ENCODE measurements at places on chromosomes 7 and 10. TPM values are rescaled to one million over a fixed set of nuclear protein-coding genes. Genes with fewer than 3 reads are reported as not detected.
A peak's percentile ranks its signal among the peaks of the same experiment; 100 is the strongest.

Gene HPSE2
- 3.7 TPM for polyA plus RNA-seq

Gene CYP2E1
- not detected for polyA plus RNA-seq

Gene AKR1D1
- 8.1 TPM for polyA plus RNA-seq

Gene ZMIZ1
- 32.4 TPM for polyA plus RNA-seq

- no peak for DNase-seq
- H3K27ac ChIP-seq = no peak overlapping the region
- no peaks in the 10 kb centered on the region for H3K27me3 ChIP-seq
- peaks cover 3% of the 10 kb centered on the region for H3K4me1 ChIP-seq
- H3K36me3 ChIP-seq = no peaks in the 10 kb centered on the region
Observed at GRCh38 chr7:139702811-139703486, 74.8 kb downstream of the HIPK2 start.

DNA sequence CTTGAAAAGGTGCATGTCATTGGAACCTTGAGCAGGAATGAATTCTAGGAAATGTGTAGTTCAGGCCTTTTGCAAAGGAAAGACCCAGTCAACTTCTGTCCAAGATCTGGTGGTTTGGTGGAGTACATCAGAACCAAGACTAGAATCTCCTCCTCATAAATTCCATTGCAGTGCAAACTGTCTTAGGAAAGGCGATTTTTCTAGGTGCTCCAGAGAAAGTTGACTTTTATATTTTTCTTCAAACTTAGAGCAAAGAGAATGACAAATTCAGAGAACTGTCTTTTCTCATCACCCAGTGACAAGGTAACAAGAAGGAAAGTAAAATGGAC lies 50.0 kb downstream of the PRTFDC1 start:
- H3K4me1 ChIP-seq = peaks cover 11% of the 10 kb centered on the region
- H3K4me3 ChIP-seq = no peak overlapping the region
- H3K27me3 ChIP-seq = no peaks in the 10 kb centered on the region
- no peak for DNase-seq
- peak overlapping the region; percentile 70 for H3K27ac ChIP-seq

GRCh38 chr10:132404169-132404880 lies 7.3 kb downstream of the PWWP2B start:
- no peaks in the 10 kb centered on the region for H3K27me3 ChIP-seq
- no peaks in the 10 kb centered on the region for H3K36me3 ChIP-seq
- H3K4me3 ChIP-seq = no peak overlapping the region
- DNase-seq = no peak
- H3K4me1 ChIP-seq = peaks cover 42% of the 10 kb centered on the region

GRCh38 chr7:45021604-45022296 lies 21.7 kb downstream of the CCM2 start:
- no peaks in the 10 kb centered on the region for H3K4me1 ChIP-seq
- no peak overlapping the region for H3K27ac ChIP-seq
- no peak for DNase-seq
- no peaks in the 10 kb centered on the region for H3K27me3 ChIP-seq
- no peaks in the 10 kb centered on the region for H3K36me3 ChIP-seq

GRCh38 chr7:27168265-27168947 lies 3.1 kb upstream of the HOXA9 start:
- no peak for DNase-seq
- peak overlapping the region; percentile 96 for H3K27ac ChIP-seq
- H3K4me1 ChIP-seq = peaks cover 17% of the 10 kb centered on the region
- no peaks in the 10 kb centered on the region for H3K36me3 ChIP-seq
- H3K27me3 ChIP-seq = peaks cover 100% of the 10 kb centered on the region

DNA sequence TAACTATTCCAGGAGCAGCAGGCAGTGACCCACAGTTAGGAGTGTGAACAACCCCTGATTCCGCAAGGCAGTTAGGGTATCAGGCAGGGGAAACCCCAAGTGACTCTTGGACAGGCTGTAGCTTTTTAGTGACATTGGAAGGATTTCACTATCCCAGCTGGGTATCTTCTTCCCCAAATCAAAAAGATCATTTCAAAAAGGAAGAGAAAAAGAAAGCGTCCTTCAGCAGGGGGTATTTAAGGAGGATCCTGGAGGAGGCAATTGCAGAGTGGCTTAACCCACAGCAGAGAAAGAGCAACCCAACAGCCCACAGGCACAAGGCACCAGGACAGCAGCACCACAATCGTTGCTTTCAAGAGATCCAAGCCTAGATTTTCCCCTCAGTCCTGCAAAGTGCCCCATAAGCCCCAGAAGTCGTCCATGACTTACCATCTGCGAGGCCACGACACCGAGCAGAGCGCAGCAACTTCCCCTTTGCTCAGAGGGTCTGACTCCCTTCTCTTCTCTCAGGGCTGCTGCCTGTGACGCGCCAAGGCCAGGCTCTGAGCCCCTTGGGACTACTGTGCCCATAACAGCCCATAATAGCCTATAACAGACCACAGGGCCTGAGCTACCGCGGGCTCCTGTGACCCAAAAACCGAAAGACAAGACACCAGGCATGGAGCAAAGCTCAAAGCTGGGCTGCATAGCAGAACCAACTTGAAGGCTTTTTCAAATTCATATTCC lies 19.8 kb downstream of the PIK3AP1 start:
- H3K4me3 ChIP-seq = no peak overlapping the region
- no peaks in the 10 kb centered on the region for H3K27me3 ChIP-seq
- no peak for DNase-seq
- no peaks in the 10 kb centered on the region for H3K4me1 ChIP-seq
- no peaks in the 10 kb centered on the region for H3K36me3 ChIP-seq
- H3K27ac ChIP-seq = no peak overlapping the region
